ENCODE measurements at places on chromosomes 2 and 18.

GRCh38 chr2:2328848-2329247, 2.2 kb downstream of the MYT1L start:
- DNase-seq, result peak; percentile 7

DNA sequence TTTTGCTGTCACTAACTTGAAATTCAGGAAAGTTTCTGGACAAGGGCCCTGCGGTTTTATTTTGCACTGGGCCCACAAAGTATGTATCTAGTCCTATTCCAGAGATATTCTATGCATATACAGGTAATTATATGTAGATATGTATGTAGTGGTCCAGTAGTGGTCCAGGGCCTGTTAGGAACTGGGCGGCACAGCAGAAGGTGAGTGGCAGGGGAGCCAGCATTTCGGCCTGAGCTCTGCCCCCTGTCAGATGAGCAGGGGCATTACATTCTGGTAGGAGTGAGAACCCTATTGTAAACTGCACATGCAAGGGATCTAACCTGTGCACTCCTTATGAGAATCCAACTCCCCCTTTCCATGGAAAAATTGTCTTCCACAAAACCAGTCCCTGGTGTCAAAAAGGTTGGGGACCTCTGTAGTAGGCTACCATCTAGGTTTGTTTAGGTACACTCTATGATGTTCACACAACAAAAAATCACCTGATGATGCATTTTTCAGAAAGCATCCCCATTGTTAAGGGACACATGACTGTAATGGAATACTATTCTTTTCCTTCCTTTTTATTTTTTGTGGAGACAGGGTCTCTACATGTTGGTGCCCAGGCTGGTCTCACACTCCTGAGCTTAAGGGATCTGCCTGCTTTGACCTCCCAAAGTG, 2.8 kb upstream of the PPP4R3B start:
- DNase-seq, result peak; percentile 29

- DNase-seq, result no peak
Observed at GRCh38 chr18:45328811-45329210, 286.5 kb upstream of the SLC14A2 start.

- no peak for DNase-seq
Observed at GRCh38 chr2:187922846-187923245, 368.6 kb upstream of the TFPI start.

DNA sequence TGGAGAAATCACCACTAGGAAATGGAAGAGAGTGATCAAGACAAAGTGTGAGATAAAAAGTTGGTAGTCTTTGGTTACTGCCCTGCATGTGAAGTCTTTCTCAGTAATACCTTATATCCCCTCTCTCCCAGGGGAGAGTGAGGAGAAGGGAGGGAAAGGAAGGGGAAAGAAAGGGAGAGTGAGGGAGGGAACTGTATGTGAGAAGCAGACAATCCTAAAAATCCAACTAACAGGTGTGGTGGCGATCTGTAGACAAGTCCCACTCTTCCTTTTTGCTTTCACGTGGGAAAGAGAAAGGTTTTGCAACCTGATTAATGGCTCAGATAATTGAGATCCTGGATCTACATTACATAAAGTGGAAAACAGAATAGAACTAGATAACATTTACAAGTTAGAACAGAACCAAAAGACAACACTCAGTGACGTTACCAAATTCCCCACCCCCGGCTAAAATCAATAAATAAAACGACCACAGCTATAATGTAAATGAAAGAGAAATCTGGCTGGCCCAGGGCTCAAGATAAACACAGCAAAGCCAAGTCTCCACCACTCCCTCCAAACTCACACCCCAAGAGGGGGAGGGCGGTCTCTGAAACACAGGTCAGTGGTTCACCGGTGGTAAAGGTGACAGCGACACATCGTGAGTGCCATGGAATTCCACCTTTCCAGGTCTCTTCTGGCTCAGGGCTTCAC, 10.0 kb upstream of the APCDD1 start:
- DNase-seq, result no peak

DNA sequence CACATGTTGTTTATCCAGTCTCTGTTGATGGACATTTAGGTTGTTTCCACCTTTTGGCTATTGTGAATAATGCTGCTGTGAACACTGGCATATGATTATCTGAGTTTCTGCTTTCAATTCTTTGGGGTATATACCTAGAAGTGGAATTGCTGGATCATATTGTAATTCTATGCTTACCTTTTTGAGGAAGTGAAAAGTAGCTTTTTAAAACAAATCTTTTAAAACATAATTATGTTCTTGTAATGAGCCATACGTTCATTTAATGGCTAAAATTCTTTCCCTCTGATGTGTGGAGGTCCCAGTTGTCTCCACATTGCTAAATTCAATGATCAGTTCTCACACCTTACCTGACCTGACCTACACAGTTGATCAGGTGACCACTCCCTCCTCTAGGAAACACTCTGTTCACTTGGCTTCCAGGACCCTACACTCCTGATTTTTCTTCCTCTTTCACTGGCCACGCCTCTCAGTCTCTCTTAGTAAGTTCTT, 27.8 kb upstream of the SERTAD2 start:
- DNase-seq, result no peak

DNA sequence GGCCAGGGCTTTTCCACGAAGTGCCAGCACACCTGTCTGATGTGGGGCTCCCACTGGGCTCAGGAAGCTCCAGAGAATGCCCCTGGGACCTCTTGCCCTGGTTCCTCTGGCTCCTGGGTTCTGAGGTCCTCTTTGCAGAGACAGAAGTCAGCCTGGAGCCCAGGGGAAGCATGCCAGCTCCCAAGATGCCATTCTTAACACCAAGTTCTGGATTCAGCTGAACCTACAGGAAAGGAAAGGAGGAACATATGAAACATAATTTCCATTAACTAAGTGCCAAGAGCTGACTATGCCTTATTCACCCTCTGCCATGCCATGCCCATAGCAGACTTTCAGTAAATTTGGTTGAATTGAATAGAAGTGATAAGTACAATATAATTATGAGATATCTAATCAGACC, 21.9 kb downstream of the FAM124B start:
- no peak for DNase-seq

DNA sequence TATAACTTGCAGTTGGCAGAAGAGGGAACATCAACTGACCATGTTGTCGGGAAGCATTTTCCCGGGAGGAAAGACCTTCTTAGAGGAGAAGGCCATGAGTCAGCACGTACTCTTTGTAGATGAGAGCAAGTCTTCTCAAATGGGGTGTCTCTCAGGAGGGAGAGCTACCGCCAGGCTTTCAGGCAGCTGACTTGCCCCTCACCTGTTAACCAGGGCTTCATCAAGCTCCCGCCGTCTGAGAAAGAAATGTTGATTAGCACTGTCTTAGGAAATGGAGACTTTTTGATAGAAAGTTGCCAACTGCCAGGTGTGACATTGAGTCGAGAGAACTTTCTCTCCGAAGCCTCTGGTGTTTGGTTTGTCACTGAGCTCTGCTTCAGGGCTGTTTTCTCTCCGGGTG, 196.1 kb downstream of the ZNF407 start:
- DNase-seq, result no peak

- no peak for DNase-seq
Observed at GRCh38 chr2:1450915-1451314, 37.7 kb downstream of the TPO start.

DNA sequence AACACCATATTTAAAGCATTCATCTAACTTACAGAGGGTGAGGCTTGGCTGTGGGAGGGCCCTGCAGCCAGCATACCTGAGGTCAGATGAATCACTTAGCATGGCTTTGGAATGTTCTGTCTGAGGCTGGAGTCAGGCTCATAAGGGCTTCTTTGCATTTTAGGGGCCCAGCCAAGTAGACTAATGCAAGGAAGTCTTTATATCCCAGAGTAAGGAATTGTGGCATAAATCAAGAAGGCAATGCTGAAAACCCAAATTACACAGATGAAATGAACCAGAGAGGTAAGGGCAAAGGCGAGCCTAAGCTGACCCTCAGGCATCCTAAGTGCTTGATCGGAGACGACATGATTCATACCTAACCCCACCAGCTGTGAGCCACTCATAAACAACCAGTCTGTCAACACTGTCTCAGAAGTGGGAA, 383.6 kb downstream of the DCC start:
- DNase-seq, result no peak

DNA sequence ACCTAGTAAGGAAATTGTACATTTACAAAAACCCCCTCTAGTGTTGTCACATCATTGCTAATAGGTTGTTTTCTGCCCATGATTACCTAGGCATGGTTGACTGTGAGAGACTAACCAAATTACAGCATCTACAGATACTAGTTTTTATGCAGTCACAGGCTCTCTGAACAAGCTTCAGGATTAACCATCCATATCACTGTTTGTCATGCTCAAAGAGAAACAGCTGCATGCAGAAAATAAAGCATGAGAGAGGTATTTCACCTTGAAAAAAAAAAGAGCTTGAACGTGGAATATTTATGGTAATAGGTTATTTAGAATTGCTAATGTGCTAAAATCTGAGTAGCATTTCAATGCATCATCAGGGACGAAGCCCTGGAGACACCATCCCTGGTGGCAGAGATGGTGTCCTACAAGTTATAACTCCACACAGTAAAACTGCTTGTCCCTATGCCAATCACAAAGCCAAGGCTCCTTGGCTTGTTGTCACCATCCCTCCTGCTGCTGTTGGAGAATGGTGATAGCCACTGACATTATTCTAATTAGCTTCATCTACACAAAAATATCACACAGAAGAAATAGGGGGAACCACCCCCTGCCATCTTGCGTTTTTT, 5.4 kb downstream of the NEB start:
- DNase-seq, result no peak
